ENCODE measurements at places on chromosomes 13 and 19.
A peak's percentile ranks its signal among the peaks of the same experiment; 100 is the strongest.

GRCh38 chr13:58324161-58324560, 692.6 kb downstream of the PCDH17 start:
- DNase-seq: no peak

DNA sequence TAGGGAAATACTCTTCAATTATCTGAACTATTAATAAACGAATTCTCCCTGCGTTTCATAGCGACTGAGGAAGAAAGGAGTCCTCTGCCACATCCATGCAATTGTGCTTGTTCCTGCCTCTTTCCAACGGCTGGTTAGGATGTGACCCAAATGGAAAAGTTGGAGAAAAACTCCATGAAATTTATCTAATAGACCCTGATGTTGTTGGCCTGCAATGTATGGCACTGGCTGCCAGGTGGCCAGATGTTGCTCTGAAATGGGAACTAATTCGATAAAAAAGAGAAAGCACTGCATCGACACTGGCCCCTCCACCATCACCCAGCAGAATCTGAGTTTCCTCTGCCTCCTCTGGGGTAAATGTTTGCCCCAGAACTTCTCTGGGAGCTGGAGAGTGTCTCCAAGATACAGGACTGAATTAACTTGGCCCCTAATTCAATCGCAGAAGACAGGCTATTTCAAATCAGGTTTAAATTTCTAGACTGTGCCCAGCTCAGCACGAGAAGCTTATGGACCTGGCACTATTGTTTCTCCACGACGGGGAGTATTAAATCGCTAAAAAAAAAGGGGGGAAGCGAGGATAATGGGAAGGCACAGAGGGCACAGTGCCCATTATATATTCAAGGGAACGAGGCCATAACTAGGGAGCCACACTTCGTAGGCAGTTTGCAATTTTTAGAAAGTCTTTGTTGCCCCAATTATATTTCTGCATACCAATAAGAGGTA, 103.9 kb downstream of the ZIC5 start:
- no peak for DNase-seq

DNA sequence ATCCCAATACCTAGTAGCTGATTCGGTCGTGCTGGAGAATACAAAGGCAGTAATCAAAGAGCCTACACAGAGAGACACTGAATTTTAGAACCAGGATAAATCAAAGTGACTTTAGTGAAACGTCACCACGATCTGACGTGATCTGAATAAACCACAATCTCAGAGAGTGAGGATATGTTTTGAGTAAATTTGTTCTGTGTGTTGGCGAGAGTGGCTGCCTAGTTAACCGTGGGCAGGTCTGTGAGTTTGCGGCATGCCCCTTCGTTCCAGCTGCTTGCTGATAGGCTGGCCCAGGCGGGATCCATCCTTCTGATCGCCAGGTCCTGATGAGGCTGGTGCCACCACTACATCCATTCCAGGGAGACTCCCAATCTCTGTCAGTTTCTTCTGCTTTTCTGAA, 40.4 kb downstream of the LRCH1 start:
- DNase-seq: peak; percentile 41

DNA sequence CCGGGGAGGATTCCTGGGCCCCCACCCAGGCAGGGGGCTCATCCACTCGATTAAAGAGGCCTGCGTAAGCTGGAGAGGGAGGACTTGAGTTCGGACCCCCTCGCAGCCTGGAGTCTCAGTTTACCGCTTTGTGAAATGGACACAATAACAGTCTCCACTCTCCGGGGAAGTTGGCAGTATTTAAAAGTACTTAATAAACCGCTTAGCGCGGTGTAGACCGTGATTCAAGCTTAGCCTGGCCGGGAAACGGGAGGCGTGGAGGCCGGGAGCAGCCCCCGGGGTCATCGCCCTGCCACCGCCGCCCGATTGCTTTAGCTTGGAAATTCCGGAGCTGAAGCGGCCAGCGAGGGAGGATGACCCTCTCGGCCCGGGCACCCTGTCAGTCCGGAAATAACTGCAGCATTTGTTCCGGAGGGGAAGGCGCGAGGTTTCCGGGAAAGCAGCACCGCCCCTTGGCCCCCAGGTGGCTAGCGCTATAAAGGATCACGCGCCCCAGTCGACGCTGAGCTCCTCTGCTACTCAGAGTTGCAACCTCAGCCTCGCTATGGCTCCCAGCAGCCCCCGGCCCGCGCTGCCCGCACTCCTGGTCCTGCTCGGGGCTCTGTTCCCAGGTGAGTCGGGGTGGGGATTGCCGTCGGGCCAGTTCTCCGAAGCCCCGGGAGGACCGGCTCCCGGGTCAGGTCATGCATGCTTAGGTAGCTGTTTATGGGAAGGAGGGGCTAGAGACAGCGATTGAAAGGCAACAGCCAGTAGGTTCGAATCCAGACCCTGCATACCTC, at the start of gene ICAM1:
Gene ICAM1, plus strand, starts transcription at position 505 of the 779 bp plus-strand sequence. Its CDS starts 40 bp downstream, at position 545.
- peak; percentile 60 for DNase-seq

DNA sequence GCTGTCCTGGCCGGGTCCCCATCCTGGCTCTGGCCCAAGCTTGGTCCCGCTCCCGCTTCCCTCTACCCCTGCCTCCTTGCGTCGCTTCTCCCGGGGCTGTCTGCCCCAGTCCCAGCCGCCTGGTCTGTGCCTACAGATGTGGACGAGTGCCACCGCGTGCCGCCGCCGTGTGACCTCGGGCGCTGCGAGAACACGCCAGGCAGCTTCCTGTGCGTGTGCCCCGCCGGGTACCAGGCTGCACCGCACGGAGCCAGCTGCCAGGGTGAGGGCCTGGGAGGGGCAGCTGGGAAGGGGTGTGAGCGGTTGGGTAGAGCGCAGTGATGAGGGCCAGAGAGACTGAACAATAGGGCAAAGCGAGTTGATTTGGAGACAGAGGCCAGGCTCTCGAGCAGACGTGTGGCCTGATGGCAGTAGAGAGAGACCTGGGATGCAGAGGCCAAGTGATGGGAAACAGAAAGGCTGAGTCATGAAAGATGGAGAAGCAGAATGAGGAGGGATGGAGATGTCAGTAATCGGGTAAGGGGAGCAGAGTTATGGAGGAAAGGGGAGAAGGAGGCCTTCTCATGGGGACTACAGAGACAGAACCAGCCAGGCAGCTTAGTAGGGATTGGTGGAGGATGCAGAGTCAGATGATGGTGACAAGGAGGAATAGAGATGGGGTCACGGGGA, 9.4 kb downstream of the LTBP4 start:
- no peak for DNase-seq

- DNase-seq: peak; percentile 40
Measured at GRCh38 chr19:40398417-40399131, 8.6 kb upstream of the HIPK4 start.

- DNase-seq: no peak
Measured at GRCh38 chr13:102589301-102589822, 7.4 kb upstream of the TPP2 start.

- no peak for DNase-seq
Measured at GRCh38 chr19:49843265-49843664, 7.7 kb upstream of the PTOV1 start.

- DNase-seq: no peak
Measured at GRCh38 chr19:40519352-40520322, 52.8 kb downstream of the SPTBN4 start.

DNA sequence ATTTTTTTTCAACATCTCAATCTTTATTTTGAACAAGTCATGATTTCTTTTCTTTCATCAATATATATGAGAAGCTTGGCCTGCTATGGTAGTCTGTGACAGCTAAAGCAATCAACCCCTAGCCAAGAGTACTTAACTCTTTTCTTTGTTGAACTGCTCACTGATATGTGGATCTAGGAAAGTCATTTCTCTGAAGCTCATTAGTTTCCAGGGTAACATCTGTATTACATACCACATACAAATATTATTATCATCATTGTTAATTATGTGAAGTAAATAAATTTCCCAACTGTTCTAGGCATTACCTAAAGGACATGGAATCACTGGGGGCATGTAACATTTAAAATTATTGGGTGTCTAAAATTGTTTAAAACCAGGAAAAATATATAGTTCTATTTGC, 267.3 kb downstream of the DCT start:
- no peak for DNase-seq

- DNase-seq: no peak
Measured at GRCh38 chr19:1985588-1986356, 29.7 kb downstream of the BTBD2 start.

DNA sequence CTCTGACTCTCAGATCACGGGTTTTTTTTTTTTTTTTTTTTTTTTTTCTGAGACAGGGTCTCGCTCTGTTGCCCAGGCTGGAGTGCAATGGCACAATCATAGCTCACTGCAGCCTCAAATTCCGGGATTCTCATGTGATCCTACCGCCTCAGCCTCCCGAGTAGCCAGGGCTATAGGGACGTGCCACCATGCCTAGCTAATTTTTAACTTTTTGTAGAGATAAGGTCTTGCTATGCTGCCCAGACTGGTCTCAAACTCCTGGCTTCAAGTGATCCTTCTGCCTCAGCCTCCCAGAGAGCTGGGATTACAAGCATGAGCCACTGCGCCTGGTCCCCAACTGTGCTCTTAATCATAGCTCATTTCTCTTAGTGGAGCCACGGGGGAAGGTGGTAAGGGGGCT, 4.6 kb upstream of the GRAMD1A start:
- no peak for DNase-seq

- DNase-seq: no peak
Measured at GRCh38 chr19:41303954-41304353, 6.0 kb upstream of the CCDC97 start.

- no peak for DNase-seq
Measured at GRCh38 chr13:71148396-71148795, 718.6 kb downstream of the DACH1 start.

DNA sequence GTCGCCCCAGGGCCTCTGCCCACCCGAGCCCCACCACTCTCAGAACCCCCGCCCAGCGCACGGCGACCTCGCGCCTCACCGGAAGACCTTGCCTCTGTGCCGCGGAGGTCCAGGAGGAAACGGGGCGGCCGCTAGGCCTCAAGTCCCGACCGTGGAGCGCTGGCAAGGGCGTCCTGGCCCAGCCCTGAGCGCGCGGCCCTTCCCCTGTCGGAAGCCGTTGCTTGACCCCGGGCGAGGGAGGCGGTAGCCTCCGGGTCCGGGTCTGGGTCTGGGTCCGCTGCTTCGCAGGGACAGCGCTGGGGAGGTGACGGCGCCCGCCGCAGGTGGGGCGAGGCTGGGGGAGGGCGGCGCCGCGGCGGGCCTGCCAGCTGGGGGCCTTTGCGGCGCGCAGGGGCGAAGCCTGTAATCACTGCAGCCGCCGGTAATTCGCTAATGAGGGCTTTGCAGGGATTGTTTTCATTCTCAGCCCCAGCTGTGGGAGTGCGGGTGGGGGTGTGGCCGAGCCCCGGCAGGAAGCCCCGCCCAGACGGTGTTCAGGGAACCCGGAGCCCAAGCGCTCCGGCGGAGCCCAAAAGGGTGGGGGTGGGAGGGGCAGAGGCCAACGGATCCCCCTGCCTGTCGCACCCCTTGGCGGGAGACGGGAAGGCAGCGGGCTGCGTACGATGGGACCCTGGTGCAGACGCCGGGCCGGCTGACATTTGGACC, 8.6 kb downstream of the C19orf25 start:
- DNase-seq: peak; percentile 58

DNA sequence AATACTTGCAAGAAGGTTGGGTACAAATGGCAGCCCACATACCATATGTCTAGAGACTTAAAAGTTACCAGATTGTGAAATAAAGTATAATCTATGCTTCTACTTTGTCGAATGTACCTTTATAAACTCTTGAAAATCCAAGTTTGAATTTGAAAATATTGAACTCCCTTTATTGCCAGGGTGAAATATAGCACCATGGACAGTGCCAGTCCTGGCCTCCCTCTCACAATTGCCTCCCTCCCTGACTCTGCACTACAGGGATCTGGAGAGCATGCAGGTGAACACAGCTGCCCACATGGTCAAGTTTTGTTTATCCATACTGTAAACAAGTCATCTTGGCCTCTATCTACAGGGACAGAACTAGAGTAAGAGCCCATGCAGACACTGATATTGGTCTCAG, 394.1 kb upstream of the SLITRK6 start:
- DNase-seq: no peak

DNA sequence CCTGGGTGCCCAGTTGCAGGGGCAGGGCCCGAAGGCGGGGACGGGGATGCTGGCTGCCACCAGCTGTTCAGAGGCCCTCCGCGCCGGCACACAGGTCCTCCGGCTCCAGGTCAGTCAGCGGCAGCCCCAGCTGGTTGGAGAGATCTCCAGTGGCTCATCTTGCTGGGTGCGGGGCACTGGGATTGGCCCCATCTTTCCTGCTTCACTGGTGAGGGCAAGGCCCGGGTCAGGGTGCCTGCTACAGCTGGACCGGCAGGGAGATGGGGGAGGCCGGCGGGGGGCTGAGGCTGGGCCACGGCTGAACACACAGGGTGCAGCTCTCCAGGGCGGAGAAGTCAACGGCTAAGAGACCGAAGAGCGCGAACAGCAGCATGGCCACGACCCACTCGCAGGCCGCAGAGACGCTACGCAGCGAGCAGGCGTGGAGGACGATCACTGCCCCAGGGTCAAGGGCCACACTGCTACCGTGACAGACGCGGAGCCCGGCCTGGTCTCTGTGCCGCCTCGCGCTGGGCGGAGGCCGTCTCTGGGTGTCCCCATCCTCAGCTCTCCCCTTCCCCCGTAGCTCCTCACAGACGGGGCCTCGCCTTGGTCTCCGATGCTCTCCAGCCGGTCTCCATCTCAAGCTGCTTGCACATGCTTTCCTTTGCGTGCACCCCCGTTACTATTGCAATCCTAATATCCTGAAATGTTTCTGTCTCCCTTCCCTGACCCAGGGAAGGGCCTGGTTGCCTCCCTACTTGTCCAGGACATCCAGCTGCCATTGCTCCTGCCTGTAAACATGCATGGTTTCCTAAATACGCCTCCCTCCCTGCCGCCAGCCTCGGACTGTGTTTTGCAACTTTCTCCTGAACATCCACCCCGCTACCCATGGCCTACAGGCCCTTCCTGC, 12.3 kb downstream of the TMEM150B start:
- DNase-seq: no peak

GRCh38 chr13:44389876-44390275, 16.3 kb downstream of the SERP2 start:
- no peak for DNase-seq

GRCh38 chr13:93254775-93255174, 28.2 kb downstream of the GPC6 start:
- DNase-seq: no peak

DNA sequence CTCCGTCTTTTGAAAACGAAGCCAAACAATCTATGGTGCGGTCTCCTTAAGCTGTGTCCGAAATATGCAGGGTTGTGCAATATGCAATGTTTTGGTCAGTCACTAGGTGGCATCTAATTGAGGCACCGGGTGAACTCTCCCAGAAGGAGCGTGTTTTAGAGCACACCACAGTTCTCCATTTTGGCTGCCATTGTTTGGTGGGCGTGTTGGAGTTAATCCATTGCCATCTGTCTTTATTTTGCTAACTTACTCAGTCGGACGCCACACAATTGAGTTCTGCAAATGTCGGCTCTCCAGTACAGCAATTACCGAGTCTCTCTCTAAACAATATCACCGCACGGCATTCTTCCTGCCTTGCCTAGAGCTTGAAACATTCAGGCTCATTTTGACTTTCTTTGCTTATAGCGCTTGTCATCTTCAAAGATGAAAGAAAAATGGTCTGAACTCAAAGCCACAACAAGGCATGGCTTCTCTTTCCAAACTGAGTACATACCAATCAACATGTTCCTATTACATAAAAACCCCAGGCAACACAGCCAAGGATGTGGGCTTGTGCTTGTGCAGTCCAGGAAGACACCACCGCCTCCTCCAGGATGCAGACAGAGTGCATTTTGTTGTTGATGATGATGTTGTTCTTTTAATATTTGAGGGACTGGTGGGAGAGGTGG, 182.0 kb upstream of the SERP2 start:
- DNase-seq: no peak

Measured in stimulated activated CD4-positive, alpha-beta T cell treated with anti-CD3 and anti-CD28 coated beads, Interleukin-12 subunit alpha, Interleukin-12 subunit beta, amount 100 ng/mL, for 48 hours (primary cell).